PC-3 (cell line): ENCODE measurements at places on chromosomes 13 and 19. TPM values are rescaled to one million over a fixed set of nuclear protein-coding genes. Genes with fewer than 3 reads are reported as not detected.

COX6B2 gene
- 0.80 and 2.4 TPM in 2 replicates for total RNA-seq

ZSCAN1 gene
- total RNA-seq, result not detected in 2 replicates

ZNF69 gene
- 2.7 and 4.3 TPM in 2 replicates for total RNA-seq

LYL1 gene
- total RNA-seq, result 3.3 and 12.0 TPM in 2 replicates

- DNase-seq, result no peak
- H3K4me1 ChIP-seq, result no peaks in the 10 kb centered on the region
- H3K36me3 ChIP-seq, result no peaks in the 10 kb centered on the region
- no peak overlapping the region for H3K4me3 ChIP-seq
- no peaks in the 10 kb centered on the region for H3K27me3 ChIP-seq
Measured at GRCh38 chr13:32661685-32662084, 75.4 kb downstream of the PDS5B start.

DNA sequence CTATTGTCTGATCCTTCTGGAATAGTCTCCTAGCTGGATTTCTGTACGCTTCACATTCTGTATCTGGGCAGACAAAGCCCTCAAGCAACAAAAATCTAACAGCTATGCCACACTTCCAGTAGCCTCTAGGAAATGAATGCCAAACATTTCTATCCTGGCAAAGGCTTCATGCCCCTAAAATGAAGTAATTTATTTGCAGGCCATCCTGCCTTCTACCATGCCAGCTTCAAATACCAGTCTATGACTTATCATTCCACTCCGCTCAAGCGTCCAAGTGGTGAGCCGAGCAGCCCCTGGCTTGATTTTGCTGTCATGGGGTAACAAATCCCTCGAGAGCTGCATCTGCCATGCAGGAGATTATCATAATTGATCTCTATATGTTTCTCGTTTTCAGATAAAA is 86.9 kb downstream of the LHFPL6 start:
- H3K4me3 ChIP-seq, result no peak overlapping the region
- no peaks in the 10 kb centered on the region for H3K4me1 ChIP-seq

- no peak overlapping the region for H3K27ac ChIP-seq
- peak; percentile 47 for DNase-seq
- H3K27me3 ChIP-seq, result peaks cover 3% of the 10 kb centered on the region; the same call in 1 of the 2 replicates
- no peaks in the 10 kb centered on the region for H3K36me3 ChIP-seq
Measured at GRCh38 chr19:50994129-50994528, 7.3 kb downstream of the KLK8 start.

- H3K4me3 ChIP-seq, result no peak overlapping the region
- H3K4me1 ChIP-seq, result no peaks in the 10 kb centered on the region
- no peaks in the 10 kb centered on the region for H3K36me3 ChIP-seq
- no peak for DNase-seq
- H3K27me3 ChIP-seq, result no peaks in the 10 kb centered on the region
Measured at GRCh38 chr13:31920727-31921100, 110.9 kb upstream of the FRY start.
